ENCODE measurements at places on chromosomes 5 and 9. TPM values are rescaled to one million over a fixed set of nuclear protein-coding genes. Genes with fewer than 3 reads are reported as not detected.

DNA sequence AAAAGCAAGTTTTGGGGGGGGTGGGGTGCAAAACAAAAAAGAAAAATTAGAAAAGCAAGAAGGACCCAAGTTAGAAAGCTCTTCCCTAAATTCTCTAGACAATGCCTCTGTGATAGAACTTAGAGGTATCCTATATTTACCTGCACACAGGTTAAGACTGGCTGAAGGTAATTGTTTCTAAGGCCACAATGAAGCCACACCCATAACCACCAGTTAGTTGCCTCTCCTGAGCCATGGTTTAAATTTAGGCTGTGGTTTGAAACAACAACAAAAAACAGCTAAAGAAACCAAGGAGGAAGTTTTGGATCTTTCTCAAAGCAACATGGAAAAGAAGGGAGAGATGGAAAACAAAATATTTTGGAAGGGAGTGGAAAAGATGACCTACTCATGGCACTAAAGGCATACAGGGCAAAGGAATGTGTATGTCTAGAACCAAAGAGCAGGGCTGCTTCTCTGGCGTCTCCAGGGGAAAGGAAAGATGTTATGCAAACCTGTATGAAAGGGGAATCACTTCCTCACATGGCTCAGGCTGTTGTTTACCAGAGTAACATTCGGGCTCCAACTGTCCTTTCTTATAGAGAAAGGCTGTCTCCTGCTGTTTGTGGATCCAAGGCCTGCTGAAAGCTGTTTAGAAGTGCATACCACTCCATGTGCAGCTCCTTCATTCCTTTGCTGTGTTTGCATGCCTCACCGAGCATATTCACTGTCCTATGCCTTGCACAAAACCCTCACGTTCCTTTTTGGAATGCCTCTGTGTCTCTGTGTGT lies 408.9 kb upstream of the MPDZ start:
- H3K4me3 ChIP-seq = no peak overlapping the region
- no peaks in the 10 kb centered on the region for H3K36me3 ChIP-seq
- no peak overlapping the region for H3K27ac ChIP-seq
- no peak for DNase-seq
- no peaks in the 10 kb centered on the region for H3K4me1 ChIP-seq
- H3K27me3 ChIP-seq = no peaks in the 10 kb centered on the region

GRCh38 chr5:67465537-67466207 lies 269.1 kb upstream of the CD180 start:
- H3K27ac ChIP-seq = no peak overlapping the region
- no peaks in the 10 kb centered on the region for H3K4me1 ChIP-seq
- no peaks in the 10 kb centered on the region for H3K27me3 ChIP-seq
- no peak overlapping the region for H3K4me3 ChIP-seq
- no peaks in the 10 kb centered on the region for H3K36me3 ChIP-seq

GRCh38 chr5:180212363-180213255 lies 3.6 kb upstream of the RASGEF1C start:
- no peaks in the 10 kb centered on the region for H3K27me3 ChIP-seq
- H3K27ac ChIP-seq = no peak overlapping the region
- peaks cover 5% of the 10 kb centered on the region for H3K4me1 ChIP-seq
- H3K4me3 ChIP-seq = no peak overlapping the region
- H3K36me3 ChIP-seq = no peaks in the 10 kb centered on the region
- DNase-seq = no peak

GRCh38 chr5:68242743-68243142 lies 27.2 kb downstream of the PIK3R1 start:
- H3K4me3 ChIP-seq = no peak overlapping the region
- no peaks in the 10 kb centered on the region for H3K4me1 ChIP-seq
- no peak for DNase-seq
- H3K36me3 ChIP-seq = no peaks in the 10 kb centered on the region

DNA sequence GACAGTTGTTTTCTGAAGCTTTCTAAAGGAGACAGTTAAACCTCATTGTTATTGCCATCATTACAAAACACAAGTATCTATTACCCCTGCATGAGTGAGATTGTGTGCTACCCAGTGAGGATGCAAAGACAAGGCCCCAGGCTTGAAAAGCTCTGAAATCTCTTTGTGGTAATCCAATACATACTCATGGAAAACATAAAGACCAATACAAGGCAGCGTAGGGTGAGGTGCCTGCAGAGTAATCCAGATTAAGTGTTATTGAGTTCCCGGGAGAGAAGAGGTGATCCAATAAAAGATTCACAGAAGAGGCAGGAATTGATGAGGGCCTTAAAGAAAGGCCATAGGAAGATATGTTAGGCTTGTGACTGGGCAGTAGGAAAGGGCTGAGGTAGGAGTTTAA lies 150.1 kb downstream of the MEF2C start:
- no peak overlapping the region for H3K27ac ChIP-seq
- H3K4me1 ChIP-seq = no peaks in the 10 kb centered on the region
- H3K4me3 ChIP-seq = no peak overlapping the region
- DNase-seq = no peak
- H3K36me3 ChIP-seq = no peaks in the 10 kb centered on the region
- no peaks in the 10 kb centered on the region for H3K27me3 ChIP-seq

GRCh38 chr5:146078566-146078965 lies 26.8 kb downstream of the PLAC8L1 start:
- no peak overlapping the region for H3K4me3 ChIP-seq
- no peaks in the 10 kb centered on the region for H3K27me3 ChIP-seq
- peaks cover 9% of the 10 kb centered on the region for H3K4me1 ChIP-seq
- DNase-seq = no peak
- H3K36me3 ChIP-seq = no peaks in the 10 kb centered on the region

- no peak overlapping the region for H3K27ac ChIP-seq
- no peaks in the 10 kb centered on the region for H3K4me1 ChIP-seq
- H3K27me3 ChIP-seq = peaks cover 8% of the 10 kb centered on the region
Measured at GRCh38 chr5:1757511-1757910, 42.1 kb downstream of the MRPL36 start.

GRCh38 chr9:108386859-108387384 lies 468.9 kb downstream of the ACTL7B start:
- DNase-seq = no peak
- no peaks in the 10 kb centered on the region for H3K4me1 ChIP-seq
- no peak overlapping the region for H3K27ac ChIP-seq
- H3K36me3 ChIP-seq = no peaks in the 10 kb centered on the region

DNA sequence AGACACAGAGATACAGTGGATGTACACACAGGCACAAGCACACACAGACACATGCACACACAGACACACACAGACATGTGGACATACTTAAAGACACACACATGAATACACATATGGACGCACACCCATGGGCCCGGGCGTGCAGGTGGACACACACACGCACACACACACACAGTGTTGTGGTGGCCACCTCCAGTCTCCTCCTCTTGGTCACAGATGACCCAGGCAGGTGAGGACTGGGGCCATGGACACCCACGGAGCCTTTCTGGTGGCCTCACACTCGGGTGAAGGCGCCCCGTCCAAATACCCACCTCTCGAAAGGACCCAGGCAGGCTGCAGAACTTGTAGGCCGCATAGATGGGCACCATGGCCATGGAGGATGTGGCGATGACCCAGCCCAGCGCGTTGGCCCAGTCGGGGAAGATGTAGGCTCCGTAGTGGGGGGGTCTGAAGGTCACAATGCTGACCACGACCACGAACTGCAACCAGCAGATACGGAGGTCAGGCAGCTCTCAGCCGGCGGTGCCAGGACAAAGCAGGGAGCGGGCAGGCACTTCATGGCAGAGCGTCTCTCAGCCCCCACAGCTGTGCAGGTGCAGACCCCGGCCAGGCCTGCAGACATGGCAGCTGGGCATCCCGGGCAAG lies 42.5 kb downstream of the SLC6A3 start:
- no peak overlapping the region for H3K4me3 ChIP-seq
- DNase-seq = no peak
- no peaks in the 10 kb centered on the region for H3K36me3 ChIP-seq
- H3K4me1 ChIP-seq = no peaks in the 10 kb centered on the region
- H3K27ac ChIP-seq = no peak overlapping the region

- H3K27me3 ChIP-seq = no peaks in the 10 kb centered on the region
- H3K36me3 ChIP-seq = no peaks in the 10 kb centered on the region
- H3K27ac ChIP-seq = no peak overlapping the region
- H3K4me1 ChIP-seq = no peaks in the 10 kb centered on the region
Measured at GRCh38 chr5:178777520-178777919, 47.1 kb upstream of the ZNF354A start.

GRCh38 chr5:82018462-82018861 lies 46.6 kb downstream of the ATG10 start:
- H3K27me3 ChIP-seq = no peaks in the 10 kb centered on the region
- H3K27ac ChIP-seq = no peak overlapping the region

DNA sequence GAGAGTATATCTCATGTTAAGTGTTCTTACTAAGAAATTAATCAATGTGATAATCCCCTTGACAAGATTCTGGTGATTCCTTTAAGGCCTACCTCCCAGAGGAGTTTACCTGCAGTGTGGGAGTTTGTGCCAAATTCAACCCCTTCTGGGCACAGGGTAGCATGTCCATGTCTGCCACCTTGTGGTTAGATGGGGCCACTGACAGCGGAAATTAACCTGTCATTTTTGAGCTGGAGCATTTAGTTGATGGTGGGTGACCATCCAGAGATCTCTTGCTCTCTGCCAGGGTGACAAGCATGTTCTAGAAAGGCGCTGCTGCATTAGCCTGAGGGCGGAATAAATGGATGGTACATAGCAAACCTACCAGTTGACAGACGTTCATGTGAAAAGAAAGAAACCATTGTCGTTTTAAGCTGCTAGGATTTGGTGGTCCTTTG lies 132.2 kb downstream of the FBXO4 start:
- H3K27me3 ChIP-seq = no peaks in the 10 kb centered on the region
- DNase-seq = peak; percentile 51
- no peaks in the 10 kb centered on the region for H3K4me1 ChIP-seq
- no peak overlapping the region for H3K4me3 ChIP-seq

DNA sequence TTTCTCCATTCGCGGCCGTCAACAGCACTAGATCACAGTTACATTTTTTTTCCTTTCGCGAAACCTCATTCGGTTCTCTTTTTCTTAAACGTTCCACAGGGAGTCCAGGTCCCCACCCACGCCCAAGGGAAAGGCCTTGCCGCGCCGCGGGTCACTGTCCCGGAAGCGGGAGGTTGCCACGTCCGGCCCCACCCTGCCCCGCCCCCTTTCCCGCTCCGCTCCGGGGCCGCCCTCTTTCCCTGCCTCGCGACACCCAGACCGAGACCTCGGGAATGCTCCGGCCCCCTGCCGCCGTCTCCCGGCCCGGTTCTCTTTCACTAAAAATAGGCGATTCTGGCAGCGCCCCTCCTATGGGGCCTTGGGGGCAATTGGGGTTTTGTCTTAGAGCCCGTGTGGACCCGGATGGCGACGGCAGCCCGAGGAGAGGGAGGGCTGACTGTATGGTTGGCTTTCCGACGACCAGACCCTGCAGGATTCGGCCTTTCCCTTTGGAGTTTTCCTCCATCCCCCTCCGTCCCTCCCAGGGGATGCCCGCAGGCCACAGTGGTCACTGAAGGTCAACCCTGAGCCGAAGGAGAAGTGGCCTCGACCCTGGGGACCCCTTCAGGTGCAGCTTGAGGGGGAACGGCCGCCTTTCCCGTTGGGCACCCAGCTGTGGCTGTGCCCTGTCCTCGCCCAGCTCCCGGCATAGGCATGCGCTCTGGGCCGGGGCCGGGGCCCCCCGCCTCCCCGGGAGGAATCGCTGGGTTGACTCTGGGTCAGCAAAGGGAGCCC lies 2.8 kb upstream of the RACK1 start:
- peak overlapping the region; percentile 96 for H3K27ac ChIP-seq
- peak overlapping the region; percentile 92 for H3K4me3 ChIP-seq
- H3K27me3 ChIP-seq = no peaks in the 10 kb centered on the region
- H3K36me3 ChIP-seq = peaks cover 9% of the 10 kb centered on the region
- peaks cover 24% of the 10 kb centered on the region for H3K4me1 ChIP-seq

DNA sequence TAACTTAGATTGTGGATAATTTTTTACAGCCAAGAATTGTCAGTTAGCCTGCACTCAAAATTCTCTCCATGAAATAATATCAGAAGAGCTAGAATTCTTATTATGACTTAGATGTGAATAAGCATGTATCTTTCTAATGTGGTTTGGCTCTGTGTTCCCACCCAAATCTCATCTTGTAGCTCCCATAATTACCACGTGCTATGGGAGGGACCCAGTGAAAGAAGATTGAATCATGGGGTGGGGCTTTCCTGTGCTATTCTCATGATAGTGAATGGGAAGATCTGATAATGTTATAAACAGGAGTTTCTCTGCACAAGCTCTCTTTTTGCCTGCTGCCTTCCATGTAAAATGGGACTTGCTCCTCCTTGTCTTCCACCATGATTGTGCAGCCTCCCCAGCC lies 176.8 kb downstream of the MAT2B start:
- no peaks in the 10 kb centered on the region for H3K27me3 ChIP-seq
- DNase-seq = no peak
- H3K4me3 ChIP-seq = no peak overlapping the region
- H3K27ac ChIP-seq = no peak overlapping the region
- no peaks in the 10 kb centered on the region for H3K4me1 ChIP-seq
- H3K36me3 ChIP-seq = no peaks in the 10 kb centered on the region

- no peak for DNase-seq
- no peaks in the 10 kb centered on the region for H3K36me3 ChIP-seq
- no peak overlapping the region for H3K27ac ChIP-seq
- peaks cover 6% of the 10 kb centered on the region for H3K4me1 ChIP-seq
- H3K4me3 ChIP-seq = no peak overlapping the region
- H3K27me3 ChIP-seq = no peaks in the 10 kb centered on the region
Measured at GRCh38 chr9:2255128-2255527, 240.0 kb downstream of the SMARCA2 start.

- DNase-seq = no peak
- H3K27me3 ChIP-seq = no peaks in the 10 kb centered on the region
- no peak overlapping the region for H3K27ac ChIP-seq
- H3K4me3 ChIP-seq = no peak overlapping the region
Measured at GRCh38 chr9:125141751-125142150, 1.6 kb downstream of the SCAI start.

DNA sequence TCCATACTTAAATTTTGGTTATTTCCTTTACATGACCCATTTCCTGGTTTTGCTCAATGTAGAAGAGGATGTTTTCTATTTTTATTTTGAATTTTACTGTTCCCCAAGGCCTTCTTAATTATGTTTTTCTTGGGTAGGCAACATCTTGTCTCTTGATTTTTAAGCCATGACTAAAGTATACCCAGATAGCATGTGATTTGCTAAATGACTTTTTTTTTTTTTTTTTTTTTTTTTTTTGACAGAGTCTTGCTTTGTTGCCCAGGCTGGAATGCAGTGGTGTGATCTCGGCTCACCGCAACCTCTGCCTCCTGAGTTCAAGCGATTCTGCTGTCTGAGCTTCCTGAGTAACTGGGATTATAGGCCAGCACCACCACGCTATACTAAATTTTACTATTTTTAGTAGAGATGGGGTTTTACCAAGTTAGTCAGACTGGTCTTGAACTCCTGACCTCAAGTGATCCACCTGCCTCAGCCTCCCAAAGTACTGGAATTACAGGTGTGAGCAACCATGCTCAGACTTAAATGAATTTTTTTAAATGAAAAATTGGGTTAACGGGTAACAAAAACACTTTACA lies 198.6 kb upstream of the DAB2 start:
- no peaks in the 10 kb centered on the region for H3K27me3 ChIP-seq
- H3K27ac ChIP-seq = no peak overlapping the region
- no peak for DNase-seq
- peaks cover 19% of the 10 kb centered on the region for H3K4me1 ChIP-seq

Gene SLC6A18
- total RNA-seq = not detected

Gene SHLD3
- total RNA-seq = 2.8 TPM

Gene C5orf46
- total RNA-seq = not detected

Gene FAM221B
- total RNA-seq = not detected

Gene TAF9
- total RNA-seq = 92.0 TPM

Data from HCT116 (cell line).